NCI-H774 (cell line): ENCODE measurements at places on chromosomes 3 and 15.
A peak's percentile ranks its signal among the peaks of the same experiment; 100 is the strongest.

DNA sequence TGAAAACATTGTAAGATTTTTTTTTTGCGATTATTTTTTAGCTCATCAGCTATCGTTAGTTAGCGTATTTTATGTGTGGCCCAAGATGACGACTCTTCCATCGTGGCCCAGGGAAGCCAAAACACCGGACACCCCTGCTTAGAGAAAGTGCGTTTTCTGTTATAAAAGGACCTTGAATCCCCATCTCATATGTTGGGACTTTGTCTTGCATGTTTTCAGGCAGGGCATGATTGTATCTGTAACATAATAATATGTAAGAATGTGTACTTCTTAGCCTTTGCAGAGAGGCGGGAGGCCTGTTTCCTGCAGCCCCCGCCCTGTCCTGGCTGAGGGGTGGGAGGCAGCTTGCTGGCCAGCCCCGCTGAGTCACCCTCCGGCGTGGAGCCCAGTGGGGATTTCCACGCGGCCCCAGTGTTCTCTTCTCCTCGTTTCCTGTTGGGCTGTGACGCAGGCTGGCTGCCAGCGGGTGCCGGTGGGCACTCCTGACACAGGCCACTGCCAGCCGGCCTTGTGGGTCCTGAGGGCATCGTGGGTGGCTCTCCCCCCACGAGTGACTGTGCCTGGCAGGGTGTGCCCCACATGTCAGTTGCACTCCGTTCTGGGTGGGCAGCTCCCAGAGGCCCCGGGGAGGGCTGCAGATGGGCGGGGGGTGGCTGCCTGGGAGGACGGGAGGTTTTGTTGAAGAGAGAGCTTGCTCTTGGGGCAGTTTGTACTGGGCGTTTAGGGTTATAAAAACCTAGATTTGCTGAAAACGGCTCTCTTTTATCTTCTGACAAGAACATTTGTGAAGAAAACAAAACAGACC, 55.6 kb downstream of the SMAD3 start:
- no peak for DNase-seq

DNA sequence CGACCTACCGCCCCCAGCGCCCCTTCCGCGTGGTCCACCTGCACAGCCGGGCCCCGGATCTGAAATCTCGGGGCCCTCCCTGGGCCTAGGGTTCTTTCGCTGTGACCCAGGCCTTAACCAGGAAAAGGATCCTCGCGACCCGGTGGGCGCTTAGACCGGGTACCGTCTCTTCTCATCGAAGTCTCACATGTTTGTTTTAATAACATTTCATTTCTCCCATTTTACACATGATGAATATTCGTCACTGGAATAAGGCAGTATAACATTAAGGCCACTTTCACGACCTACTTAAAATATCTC, 277 bp upstream of the DALRD3 start:
- DNase-seq = no peak

- DNase-seq = no peak
Observed at GRCh38 chr3:54215521-54215920, 93.2 kb downstream of the CACNA2D3 start.

DNA sequence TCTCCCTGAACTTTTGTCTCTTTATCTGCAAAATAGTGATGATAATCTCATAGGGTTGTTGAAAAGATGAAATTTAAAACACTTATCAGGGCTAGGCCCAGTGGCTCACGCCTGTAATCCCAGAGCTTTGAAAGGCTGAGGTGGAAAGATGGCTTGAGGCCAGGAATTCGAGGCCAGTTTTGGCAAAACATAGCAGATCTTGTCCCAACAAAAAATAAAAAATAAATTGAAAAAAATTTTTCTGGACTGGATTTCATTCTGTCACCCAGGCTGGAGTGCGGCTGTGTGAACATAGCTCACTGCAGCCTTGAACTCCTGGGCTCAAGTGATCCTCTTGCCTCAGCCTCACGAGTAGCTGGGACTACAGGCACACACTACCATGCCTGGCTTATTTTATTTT, 29.6 kb downstream of the LMLN start:
- no peak for DNase-seq

GRCh38 chr3:98188545-98188944, 22.0 kb downstream of the OR5H15 start:
- DNase-seq = no peak

DNA sequence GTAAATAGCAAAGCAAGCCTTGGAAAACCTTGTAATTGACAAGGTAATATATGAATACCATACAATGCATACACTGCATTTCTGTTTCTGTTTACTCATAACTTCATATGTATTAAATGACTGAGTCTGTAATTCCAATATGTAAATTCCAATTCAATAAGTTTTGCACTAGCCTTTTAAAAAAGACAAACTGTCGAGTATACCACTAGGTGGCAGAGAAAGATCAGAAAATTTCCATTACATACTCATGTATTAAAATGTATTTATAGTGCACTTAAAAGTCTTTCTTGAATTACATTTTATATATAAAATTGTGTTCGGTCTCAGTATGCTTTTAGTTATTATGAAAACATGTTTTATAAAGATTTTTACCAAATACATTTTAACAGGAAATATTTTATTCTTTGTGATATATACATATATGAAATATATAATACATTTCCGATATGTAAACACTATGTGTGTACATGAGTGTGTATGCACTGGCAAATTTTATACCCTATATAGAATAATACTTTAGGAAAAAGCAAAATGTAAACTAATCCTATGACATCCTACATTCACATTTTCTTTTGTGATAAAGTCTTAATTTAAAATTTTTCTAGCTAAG, 216.8 kb downstream of the VGLL3 start:
- DNase-seq = peak; percentile 3

DNA sequence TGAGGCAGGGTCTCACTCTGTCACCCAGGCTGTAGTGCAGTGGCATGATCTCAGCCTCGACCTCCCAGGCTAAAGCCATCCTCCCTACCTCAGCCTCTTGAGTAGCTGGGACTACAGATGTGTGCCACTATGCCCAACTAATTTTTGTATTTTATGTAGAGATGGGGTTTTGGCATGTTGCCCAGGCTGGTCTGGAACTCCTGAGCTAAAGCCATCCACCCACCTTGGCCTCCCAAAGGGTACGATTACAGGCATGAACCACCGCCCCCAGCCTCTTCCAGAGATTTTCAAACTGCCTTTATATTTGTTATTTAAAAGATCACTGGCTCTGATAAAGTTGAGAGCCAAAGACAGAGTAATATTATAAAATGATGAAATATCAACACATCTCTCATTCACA, 37.3 kb downstream of the BSN start:
- DNase-seq = no peak

DNA sequence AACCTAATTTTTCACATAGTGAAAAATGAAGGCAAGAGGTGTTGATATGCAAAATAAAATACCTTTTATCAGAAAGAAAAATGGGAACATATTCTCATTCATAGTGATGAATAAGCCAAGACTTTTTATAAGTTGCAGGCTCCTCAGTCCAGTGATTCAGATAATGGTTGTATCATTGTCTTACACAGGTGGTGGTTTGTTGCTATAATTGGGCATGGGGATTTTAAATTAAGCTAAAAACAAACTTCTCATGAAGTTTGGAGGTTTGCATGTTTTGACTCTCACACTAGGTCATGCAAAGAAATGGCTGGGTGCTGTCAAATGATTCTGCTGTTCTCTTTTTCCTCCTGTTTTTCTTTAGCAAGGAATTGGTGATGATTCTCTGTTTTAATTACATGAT, 60.8 kb upstream of the SKIL start:
- no peak for DNase-seq

DNA sequence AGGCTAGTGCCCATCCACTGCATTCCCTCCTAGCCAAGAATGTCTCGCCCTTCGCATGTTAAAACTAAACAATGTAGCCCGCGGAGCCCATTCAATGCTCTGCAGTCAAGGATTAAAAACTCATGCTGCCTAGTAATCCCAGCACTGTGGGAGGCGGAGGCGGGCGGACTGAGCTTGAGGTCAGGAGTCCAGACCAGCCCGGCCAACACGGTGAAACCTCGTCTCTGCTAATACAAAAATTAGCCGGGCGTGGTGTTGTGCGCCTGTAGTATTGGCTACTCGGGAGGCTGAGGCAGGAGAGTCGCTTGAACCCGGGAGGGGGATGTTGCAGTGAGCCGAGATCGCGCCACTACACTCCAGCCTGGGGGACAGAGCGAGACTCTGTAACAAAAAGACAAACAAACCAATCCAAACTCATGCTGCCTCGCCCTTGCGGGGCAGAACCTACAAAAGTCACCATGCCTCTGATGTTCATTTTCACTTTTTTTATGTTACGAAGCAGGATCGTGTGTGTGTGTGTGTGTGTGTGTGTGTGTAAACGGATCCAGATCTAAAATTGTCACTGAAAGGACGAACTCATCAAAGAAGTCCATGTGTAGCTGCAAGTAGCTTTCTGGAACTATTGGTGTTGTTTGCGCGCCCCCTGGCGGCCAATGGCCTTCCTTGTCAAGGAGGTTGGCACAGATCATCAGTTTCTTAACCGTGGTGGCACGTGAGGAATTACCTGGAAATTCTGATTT, 54.8 kb upstream of the SPESP1 start:
- peak; percentile 75 for DNase-seq

DNA sequence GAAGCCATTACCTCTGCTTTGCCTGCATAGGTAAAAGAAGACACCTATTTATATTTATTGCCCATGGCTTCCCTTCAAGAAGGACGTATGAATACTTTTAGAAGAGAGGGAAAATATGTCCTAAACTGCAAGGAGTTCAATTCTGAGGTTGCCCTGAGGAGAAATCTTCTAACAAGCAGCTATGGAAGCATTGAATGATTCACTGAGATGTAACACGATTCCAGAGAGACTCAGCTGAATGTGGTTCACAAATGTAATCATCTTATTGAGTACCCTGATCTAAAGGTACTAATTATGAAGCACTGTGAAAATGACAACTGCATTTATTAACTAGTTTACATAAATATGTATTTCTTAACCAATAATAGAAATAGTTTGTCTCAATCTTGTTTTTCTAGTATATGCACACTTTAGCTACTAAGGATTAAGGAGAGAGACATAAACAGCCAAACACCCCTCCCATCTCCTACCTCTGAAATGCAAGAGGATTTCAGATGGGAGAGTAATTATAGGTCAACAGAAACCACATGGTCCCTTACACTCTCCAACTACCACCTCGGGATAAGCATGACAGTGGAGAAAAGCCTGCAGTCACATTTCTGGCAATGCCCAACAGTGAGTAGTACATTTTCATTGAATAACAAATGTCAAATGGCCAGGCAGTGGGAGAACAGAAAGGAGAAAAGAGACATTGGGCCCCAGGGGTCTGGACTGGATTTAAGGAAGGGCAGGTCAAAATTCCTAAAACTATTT, 506.2 kb upstream of the IL12A start:
- no peak for DNase-seq

DNA sequence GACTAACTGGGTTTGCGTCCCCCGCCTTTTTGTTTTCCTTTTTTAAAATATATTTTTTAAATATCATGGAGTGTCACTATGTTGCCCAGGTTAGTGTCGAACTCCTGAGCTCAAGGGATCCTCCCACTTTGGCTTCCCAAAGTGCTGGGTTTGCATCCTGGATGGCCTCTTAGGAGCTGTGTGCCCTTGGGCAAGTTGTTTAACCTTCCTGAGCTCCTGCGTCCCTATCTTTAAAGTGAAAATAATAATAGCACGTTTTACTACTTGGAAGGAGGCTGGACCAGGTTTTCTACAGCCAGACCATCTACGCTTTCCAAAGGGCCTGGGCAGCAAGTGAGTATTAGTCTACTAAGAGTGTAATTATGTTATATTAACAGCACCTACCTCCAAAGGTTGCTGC, 44.2 kb upstream of the RNU6-1 start:
- DNase-seq = no peak

- DNase-seq = no peak
Observed at GRCh38 chr3:105719791-105720190, 149.0 kb downstream of the CBLB start.

DNA sequence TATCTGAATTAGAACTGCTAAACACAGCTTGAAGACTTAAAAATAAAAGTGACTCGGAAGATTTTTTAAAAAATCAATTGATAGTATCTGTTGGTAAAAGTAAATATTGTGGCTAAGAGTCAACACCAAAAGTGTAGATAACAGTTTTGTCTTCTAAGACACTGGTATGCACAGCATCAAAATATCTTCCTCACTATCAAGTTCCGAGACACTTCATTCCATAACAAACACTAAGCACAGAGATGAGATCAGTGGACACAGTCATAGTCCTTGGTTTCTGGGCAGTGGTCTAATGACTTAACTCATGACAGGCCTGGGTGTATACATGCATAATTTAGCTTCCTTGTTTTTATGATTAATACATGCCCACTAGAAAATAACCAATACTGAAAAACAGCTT, 63.2 kb downstream of the PXYLP1 start:
- no peak for DNase-seq

GRCh38 chr3:66825375-66825774, 172.7 kb upstream of the KBTBD8 start:
- DNase-seq = no peak

DNA sequence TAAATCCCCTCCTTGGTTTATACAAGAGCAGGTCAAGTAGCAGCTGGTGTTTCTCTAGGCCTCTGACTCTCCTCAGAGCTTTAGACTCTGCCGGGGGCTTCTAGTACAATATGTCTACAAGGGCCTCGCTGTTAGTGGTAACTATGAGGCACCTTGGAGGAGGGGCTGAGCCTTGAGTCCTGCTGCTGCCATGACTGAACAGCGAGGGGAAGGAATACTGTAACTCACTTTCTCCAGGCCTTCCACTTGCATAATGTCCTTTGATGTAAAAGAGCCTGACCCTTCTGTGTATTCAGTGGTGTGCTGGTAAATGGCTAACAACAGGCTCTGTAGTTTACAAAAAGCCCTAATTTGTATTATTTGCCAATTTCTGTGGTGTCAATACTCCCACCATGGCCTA, 27.8 kb downstream of the DRD3 start:
- no peak for DNase-seq

DNA sequence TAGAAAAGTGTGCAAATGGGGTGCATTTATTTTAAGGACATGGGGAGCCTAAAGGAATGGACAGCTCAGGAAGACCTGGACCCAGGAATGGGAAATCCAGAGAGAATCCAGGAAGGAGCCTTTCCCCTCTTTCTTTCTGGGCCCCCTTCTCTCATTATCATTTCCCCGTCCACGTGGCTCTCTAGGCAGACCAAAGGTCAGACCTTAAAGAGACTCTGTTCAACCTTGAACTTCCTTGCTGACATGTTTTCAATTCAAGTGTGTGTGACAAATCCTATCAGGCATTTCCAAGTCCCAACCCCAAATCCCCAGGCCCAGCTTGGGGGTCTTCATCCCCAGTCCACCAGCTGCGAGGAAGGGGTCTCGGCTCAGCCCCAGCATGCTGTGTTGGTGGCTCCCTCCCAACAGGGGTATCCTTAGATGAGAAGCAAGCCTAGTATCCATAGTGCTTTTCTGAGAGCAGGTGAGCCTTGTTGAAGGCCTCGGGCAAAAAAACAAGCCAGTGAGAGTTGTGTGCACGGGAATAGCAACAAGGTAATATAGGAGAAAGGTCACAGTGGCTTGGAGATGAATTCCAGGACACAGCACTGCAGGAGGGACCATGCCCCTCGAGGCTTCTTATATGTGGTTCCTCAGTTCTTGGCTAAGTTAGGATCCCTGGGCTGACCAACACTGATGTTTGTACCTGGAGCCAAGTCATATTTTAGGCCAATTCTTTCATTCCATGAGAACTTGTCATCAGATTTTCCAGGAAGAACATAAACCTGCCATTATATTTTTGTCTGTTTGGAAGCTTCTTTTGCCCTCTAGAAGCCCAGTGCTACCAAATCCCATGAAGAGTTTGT, 130.0 kb downstream of the ASB7 start:
- no peak for DNase-seq
